Tibial artery (tissue), 4 donors: ENCODE measurements at places on chromosomes 6 and 20.

DNA sequence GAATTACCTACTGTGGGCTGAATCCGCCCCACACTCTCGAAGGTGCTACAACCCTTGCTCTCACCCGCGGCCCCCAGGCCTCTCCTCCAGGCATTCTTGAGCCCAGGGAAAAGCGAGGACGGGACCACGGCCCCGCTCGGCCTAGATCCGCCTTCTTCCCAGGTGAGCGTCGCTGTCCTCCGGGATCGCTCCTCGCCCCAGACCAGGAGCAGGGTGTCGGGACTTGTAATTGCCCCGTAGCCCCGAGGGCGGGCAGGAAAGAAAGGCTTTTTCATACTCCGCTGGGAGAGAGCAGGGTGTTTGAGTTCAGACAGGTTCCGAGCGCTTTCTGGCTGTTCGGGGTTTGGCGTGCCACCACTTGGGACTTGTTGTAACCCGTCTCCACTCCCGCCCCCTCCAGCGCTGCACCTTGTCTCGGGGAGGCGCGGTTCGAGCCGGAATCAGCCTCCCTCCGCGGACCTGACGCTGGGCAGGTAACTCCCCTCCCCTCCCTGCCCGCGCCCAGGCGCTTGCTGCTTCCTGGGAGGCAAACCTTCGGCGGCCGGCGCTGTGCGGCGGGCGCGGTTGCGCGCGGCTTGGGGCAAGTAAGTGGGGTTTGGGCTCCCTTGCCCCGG, at the start of gene FAM83B:
Gene FAM83B, plus strand, starts transcription at position 529 of the 614 bp plus-strand sequence. CDS start 23,476 bp downstream, outside the sequence.
- DNase-seq, result no peak

GRCh38 chr6:11291582-11291981, 59.1 kb upstream of the NEDD9 start:
- no peak for DNase-seq

DNA sequence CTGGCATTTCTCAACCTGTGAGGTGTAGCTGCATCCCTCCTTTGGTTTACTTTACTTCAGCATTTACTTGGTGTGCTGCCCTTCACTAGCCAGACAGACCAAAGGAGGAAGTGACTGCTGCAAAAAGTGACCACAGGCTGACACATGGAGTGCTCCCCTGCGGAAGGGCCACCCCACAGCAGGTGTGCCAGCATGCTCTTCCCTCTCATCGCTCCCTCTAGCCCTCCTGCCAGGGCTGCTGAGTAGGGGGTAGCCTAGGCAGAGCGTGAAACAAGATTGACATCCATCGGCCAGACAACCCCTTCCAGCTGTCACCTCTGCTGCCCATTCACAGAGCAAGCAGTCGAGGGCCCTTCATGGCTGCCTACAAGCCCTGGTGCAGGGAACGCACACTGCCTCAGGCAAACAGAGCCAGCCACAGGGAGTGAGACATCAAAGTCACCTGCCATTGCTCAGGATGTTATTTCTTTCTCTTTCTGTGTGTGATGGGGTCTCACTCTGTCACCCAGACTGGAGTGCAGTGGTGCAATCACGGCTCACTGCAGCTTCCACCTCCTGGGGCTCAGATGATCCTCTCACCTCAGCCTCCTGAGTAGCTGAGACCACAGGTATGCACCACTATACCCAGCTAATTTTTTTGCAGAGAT, 102.0 kb upstream of the RPS6KA2 start:
- DNase-seq, result no peak

- DNase-seq, result peak; percentile 90
Observed at GRCh38 chr20:45890077-45890984, 677 bp downstream of the NEURL2 start.

GRCh38 chr20:1287787-1288569, 21.9 kb downstream of the SNPH start:
- DNase-seq, result no peak

- no peak for DNase-seq
Observed at GRCh38 chr6:93088621-93089501, 330.5 kb downstream of the EPHA7 start.

GRCh38 chr6:164836486-164836885, 472.9 kb downstream of the C6orf118 start:
- no peak for DNase-seq

GRCh38 chr20:41623625-41624375, 5.6 kb upstream of the CHD6 start:
- no peak for DNase-seq

- no peak for DNase-seq
Observed at GRCh38 chr20:23062632-23063031, 13.2 kb upstream of the THBD start.

DNA sequence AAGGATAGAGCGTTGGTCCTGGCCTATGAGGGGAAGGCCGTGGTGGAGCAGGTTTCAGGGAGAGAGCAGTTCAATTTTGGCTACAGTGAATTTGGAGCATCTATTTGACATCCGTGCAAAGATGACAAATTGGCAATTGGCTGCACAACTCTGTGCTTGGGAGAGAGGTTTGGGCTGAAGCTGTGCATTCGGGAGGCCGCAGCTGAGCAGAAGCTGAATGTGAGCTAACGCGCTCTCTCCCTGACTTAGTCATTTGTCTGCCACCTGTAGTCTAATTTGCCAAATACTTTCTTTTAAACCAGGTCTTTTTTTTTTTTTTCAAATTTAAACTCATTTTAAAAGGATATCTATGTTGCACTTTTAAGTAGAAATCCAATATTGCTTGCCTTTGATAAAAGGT, 78.8 kb downstream of the PHACTR3 start:
- DNase-seq, result no peak

DNA sequence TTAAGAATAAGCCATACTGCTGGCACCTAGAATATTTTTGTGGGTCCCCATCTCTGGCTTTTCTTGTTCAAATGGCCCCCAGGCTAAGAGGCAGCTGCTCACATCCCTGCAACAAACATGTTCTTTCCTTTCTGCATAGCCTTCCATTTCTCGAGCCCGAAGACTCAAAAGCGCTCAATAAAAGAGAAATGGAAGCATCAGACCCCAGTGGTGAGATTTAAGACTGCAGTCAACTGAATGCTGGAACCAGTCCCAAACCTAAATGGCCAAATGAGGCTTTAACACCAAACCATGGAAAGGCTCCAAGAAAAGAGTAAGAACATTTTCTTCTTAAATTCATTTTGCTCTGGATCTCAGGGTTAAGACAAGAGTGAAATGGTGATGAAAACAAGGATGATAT, 122.1 kb upstream of the TRAF3IP2 start:
- no peak for DNase-seq

GRCh38 chr6:71349976-71350615, 61.5 kb downstream of the OGFRL1 start:
- peak; percentile 67 for DNase-seq

DNA sequence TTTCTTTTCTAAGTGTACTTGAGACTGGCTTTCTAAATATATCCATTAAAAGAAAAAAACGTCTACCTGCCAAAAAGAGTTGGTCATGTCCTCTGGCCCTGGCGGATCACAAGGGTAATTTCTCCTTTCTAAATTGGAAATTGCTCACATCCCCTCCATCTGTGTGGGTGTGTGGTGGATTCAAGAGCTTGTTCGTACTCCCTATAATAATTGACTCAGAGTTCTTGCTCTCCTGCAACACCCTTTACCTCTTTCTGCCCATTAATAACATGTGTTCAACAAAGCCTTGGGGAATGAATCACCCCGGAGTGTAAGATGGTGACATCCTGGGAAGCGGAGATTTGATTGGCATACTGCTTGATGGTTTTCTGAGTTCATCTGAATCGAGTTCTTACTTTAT, 263.8 kb downstream of the ALDH8A1 start:
- no peak for DNase-seq

GRCh38 chr20:52593654-52594053, 378.5 kb upstream of the TSHZ2 start:
- no peak for DNase-seq

DNA sequence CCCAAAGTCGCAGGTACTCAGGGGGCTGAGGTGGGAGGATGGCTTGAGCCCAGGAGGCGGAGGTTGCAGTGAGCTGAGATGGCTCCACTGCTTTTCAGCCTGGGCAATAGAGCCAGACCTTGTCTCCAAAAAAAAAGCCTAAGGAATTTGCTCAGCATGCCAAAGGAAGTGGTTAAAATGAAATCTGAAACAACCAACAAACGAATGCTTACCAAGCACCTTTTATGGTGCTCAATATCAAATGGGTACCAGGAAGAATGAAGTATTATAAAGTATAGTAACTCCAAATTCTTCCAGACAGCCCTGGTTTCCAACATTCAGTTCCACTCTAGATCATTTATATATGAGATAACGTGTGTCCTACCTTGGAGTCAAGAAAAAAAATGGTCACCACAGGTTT, 14.0 kb downstream of the GMDS start:
- DNase-seq, result no peak

DNA sequence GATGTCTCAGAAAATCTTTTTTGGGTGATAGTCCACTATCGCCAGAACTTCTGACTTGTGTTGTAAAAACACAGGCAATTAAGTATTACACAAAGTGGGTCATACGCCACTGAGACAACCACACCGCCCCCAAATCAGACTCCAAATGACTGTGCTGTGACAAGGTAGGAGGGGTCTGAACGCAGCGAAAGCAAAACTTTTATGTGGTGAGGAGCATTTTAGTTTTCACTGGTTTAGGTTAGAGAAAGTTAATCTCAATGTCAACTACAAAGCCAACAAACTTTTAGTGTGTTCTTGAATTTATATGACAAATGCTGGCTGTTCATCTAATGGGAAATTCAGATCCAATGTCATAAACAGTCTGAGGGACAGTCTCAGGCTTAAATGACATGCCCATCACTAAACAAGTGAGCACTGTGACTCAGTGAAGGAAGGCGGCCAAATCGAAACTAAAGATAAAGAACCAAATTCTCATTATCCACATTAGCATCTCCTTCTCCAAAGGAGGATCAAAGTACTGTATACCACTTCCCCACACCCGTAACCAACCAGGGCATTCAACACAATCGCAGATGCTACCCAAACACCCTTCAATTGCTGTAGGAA, 186.7 kb downstream of the GJA10 start:
- no peak for DNase-seq

DNA sequence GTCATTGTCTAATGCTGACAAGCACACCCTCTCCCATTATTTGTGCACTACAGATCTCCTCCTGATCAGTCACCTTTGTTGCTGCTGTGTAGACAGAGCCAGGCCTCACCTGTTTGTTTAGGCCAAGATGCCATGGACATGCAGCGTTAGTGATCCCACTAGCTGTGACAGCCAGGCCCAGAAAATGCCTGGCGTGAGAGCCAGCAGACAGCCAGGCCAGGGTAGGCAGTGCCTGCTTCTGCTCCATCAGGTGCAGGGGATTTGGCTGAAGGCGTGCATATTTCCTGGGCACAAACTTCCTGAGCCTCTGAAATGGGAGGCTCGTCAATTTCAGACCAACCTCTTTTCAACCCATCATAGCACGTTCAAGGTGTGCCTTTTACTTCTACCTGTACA, 27.3 kb downstream of the MANBAL start:
- no peak for DNase-seq

GRCh38 chr20:60453388-60454246, 495.4 kb downstream of the CDH26 start:
- DNase-seq, result no peak

GRCh38 chr6:5930143-5930770, 76.5 kb downstream of the NRN1 start:
- no peak for DNase-seq

- DNase-seq, result no peak
Observed at GRCh38 chr6:31711233-31711632, 3.9 kb upstream of the LY6G6D start.

DNA sequence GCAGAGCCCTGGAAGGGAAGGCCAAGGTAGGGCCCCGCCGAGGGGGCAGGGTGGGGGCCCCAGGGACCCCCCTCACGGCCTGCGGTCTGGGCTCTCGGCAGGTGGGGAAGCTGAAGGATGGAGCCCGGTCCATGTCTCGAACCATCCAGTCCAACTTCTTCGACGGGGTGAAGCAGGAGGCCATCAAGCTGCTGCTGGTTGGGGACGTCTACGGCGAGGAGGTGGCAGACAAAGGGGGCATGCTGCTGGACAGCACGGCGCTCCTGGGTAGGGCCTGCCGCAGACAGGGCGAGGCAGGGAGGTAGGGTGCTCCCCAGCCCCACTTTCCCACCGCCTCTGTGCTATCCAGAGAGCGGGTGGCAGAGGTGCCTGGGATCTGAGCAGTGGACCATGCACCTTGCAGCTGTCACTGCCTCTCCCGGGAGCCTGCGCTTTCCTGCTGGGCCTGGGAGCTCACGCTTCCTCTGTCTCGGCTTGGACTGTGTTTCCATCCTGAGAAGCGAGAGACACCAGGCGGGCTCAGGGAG, 83.1 kb downstream of the SYNJ2 start:
- DNase-seq, result no peak

DNA sequence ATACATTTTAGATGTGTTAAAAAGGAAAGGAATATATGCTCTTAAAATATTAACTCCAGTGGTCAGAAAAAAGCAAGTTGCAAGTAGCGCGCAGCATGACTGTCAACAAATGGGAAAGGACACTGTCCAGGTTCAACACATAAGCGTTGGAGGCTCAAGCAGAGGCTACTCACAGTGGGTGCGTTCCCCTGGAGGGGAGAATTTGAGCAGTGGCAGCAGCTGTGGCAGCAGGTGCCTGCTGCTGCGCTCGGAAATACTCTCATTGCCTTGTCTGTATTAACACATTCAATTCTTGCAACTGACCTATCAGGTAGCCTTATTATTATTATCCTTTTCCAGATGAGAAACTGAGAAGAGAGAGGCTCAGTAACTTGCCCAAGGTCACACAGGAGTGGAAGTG, 21.9 kb upstream of the CCN6 start:
- DNase-seq, result no peak

GRCh38 chr6:106163966-106164877, 78.1 kb downstream of the PRDM1 start:
- peak; percentile 46 for DNase-seq

DNA sequence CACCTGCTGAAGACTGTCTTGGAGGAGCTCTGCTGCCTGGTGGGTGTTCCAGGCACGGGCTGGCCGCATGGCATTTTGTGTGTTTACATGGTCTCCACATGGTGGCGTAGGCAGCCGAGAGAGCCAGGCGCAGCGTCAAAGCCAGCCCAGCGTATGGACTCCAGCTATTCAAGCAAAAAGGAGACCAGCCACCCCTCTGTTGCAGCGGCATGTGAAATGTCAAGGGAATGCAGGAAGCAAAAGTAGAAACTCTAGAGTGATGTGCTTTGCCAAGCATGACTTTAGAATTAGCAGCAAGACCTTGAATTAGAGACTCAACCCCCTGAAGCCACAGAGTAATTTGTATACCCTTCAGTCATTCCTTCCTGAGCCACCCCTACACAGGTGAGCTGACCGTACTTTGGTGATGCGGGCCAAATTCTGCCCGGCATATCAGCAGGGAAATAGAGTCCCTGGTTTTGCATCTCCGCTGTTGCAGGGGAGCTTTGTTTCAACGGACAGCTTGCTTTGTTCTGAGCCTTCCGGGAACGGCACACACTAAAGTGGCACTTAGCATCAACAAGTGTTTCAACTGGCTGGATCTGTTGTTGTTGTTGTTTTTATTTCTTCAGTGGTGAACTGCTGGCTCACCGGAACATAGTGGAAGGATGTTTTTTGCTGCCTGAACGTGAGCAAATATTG, 48.5 kb downstream of the FNDC1 start:
- DNase-seq, result no peak

- DNase-seq, result no peak
Observed at GRCh38 chr6:93848031-93848742, 428.8 kb upstream of the EPHA7 start.
